ENCODE measurements at places on chromosomes 7 and 10. TPM values are rescaled to one million over a fixed set of nuclear protein-coding genes. Genes with fewer than 3 reads are reported as not detected.
A peak's percentile ranks its signal among the peaks of the same experiment; 100 is the strongest.

TACC2 gene
- polyA plus RNA-seq = not detected

CUBN gene
- polyA plus RNA-seq = 0.46 TPM

DNA sequence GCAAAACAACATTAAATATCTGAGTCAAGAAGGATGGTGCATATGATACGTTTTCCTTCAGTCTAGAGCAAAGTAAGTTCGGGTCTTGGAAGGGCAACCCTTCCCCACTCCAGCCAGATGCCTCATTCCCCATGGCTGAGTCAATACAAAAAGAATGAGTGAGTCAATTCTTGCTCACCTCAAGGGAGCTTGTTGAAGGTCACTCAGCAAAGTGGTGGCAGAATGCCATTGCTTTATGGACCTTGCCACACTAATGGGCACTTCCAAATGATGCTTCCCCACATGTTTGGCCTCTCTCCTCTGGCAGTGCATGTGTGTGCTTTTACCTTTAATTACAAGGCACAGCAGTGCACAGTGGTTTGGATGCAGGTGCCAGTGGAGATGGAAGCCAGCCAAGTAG, 296.5 kb downstream of the SORCS3 start:
- H3K4me1 ChIP-seq = peaks cover 38% of the 10 kb centered on the region
- no peaks in the 10 kb centered on the region for H3K36me3 ChIP-seq
- H3K27ac ChIP-seq = no peak overlapping the region
- no peaks in the 10 kb centered on the region for H3K27me3 ChIP-seq
- no peak for DNase-seq

- H3K27me3 ChIP-seq = no peaks in the 10 kb centered on the region
- no peaks in the 10 kb centered on the region for H3K36me3 ChIP-seq
- no peak for DNase-seq
- no peaks in the 10 kb centered on the region for H3K4me1 ChIP-seq
Observed at GRCh38 chr10:91621483-91622113, 11.3 kb downstream of the PPP1R3C start.

DNA sequence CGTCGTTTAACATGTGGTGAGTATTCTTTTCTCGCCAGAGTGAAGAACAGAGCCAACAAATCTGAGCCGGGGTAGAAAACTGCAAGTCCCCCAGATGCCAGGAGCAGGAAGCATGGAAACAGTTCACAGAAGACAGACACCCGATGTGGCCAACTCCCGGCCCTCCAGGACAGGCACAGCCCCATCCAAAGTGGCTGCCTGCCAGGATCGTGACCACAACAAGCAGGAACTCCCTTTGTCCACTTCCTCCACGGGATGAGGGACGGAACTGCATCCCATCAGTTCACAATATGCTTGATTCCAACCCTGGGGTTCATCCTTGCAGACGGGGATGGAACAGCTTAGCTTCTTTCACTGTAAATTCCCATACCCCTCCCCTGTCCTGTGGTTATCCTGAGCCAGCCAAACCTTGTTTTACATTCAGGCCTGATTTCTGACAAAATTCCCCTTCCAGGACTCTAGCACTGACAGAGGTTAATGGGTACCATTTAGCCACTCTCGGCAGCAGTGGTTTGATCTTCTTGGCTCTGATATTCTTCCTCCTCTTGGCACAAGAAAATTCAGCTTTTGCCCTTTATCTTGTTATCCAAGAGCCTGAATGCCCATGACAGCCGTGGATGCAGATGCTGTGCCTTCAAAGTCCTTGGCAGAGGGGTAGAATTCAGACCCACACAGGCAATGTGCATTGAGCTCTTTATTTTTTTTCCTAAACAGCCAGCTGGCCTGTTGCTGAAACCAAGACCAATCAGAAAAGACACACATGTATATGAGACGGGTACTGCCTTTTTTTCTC, 105.5 kb upstream of the FAM204A start:
- no peak for DNase-seq
- no peak overlapping the region for H3K4me3 ChIP-seq
- no peaks in the 10 kb centered on the region for H3K4me1 ChIP-seq
- no peaks in the 10 kb centered on the region for H3K36me3 ChIP-seq

- H3K4me3 ChIP-seq = no peak overlapping the region
- no peaks in the 10 kb centered on the region for H3K27me3 ChIP-seq
- H3K36me3 ChIP-seq = no peaks in the 10 kb centered on the region
- DNase-seq = no peak
Observed at GRCh38 chr7:140562926-140563481, 77.6 kb downstream of the DENND2A start.

GRCh38 chr10:131452926-131453720, 141.6 kb upstream of the TCERG1L start:
- no peaks in the 10 kb centered on the region for H3K36me3 ChIP-seq
- no peak overlapping the region for H3K27ac ChIP-seq
- H3K27me3 ChIP-seq = no peaks in the 10 kb centered on the region
- no peak for DNase-seq
- H3K4me3 ChIP-seq = no peak overlapping the region

SPDYE2B gene
- not detected for polyA plus RNA-seq

SH2B2 gene
- polyA plus RNA-seq = 0.58 TPM

DNA sequence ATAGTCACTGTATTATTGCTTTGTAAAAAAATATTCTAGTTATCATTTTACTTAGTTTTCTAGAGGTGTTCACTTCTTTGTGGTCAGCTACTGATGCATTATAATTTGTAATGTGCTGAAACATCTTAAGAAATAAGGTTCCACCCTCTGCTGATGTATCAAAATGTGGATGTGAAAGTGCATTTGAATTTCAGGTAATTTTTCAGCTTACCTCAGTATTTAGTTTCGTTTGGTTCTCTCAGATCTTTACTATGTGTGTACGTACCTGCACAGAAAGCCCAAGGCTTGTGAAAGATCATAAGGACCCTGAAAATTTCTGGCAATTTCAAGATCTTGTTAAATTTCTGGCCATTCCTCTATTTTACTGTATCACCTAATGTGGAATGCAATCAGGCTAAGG, 542.3 kb upstream of the TPK1 start:
- no peak for DNase-seq
- H3K4me1 ChIP-seq = no peaks in the 10 kb centered on the region
- no peaks in the 10 kb centered on the region for H3K27me3 ChIP-seq
- H3K27ac ChIP-seq = no peak overlapping the region

FAM20C gene
- not detected for polyA plus RNA-seq

GRCh38 chr10:89915021-89915420, 213.6 kb downstream of the KIF20B start:
- no peaks in the 10 kb centered on the region for H3K27me3 ChIP-seq
- DNase-seq = no peak
- no peaks in the 10 kb centered on the region for H3K36me3 ChIP-seq
- H3K4me1 ChIP-seq = no peaks in the 10 kb centered on the region

DNA sequence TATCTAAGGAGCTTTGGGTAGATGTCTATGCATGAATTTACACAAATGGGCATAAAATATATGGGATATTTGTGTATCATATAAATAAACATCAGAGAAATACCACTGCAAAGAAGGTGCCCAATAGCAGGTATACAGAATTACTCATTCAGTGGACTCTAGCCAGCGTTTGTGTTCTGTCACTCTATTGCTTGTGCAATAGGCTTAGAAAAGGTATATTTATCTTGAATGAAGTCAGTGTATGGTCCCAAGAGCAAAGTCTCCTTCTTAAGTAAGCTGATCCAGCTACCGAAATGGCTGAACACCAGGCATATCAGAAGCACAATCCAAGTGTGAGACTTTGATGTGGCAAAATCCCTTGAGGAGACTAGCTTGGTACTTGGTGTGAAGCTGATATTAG, 1058.4 kb downstream of the SORCS1 start:
- H3K4me3 ChIP-seq = no peak overlapping the region
- no peak overlapping the region for H3K27ac ChIP-seq
- DNase-seq = no peak
- no peaks in the 10 kb centered on the region for H3K27me3 ChIP-seq

GPR37 gene
- not detected for polyA plus RNA-seq

- H3K27ac ChIP-seq = peak overlapping the region; percentile 21
- no peak for DNase-seq
- H3K36me3 ChIP-seq = no peaks in the 10 kb centered on the region
- no peaks in the 10 kb centered on the region for H3K27me3 ChIP-seq
- peak overlapping the region; percentile 7 for H3K4me3 ChIP-seq
Observed at GRCh38 chr10:91006752-91007346, 86.0 kb upstream of the ANKRD1 start.

H2BK1 gene
- polyA plus RNA-seq = not detected

DNA sequence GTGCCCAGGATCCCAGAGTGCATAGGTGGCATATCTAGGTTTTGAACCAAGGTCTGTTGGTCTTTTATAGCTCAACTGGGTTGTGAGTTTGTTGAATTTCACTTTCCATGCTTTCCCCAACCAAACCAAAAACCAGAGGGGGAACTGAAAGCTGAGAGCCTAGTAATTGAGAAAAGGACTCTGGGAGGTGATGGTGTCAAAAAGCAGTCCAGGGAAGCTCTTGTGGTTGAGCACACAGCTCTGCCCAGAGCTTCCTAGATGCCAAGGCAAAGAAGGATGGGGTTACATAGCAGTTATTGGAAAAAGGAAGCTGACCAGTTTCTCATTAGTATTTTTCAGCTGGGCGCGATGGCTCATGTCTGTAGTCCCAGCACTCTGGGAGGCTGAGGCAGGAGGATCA, 9.9 kb downstream of the POR start:
- H3K36me3 ChIP-seq = no peaks in the 10 kb centered on the region
- no peaks in the 10 kb centered on the region for H3K27me3 ChIP-seq
- no peak for DNase-seq

HOXA6 gene
- polyA plus RNA-seq = not detected

GRCh38 chr10:30732671-30733070, 103.1 kb upstream of the LYZL2 start:
- no peaks in the 10 kb centered on the region for H3K27me3 ChIP-seq
- H3K4me1 ChIP-seq = no peaks in the 10 kb centered on the region
- no peak overlapping the region for H3K4me3 ChIP-seq
- H3K36me3 ChIP-seq = no peaks in the 10 kb centered on the region
- no peak for DNase-seq

DNA sequence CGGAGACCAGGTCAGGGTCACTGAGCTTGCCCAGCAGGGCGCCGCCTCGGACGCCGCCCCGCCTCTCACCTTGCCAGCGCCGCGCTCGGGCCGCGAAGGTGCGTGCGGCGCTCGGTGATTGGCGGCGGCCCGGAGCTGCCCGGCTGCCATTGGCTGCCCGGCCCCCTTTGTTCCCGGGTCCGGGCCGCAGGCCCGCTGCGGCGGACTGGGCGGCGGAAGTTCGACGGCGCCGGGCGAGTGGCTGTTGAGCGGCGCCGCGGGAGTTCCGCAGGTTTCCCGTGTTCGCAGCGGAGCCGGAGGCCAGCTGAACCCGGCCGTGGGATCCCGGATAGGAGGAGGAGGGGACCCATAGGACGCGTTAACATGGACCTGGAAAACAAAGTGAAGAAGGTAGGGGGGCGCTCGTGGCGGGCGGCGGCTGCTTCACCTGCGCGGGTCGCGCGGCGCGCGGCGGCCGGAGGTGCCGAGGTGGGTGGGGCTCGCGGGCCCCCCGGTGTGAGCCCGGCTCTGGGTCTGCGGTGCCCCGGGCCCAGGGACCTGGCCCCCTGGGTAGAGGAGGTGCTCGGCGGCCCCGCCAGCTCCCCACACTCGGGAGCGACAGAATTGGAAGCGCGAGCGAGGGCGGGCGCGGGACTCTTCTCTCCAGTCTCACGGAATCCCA, at the start of gene TES:
TSS of gene TES (plus strand) at position 195 of the 661 bp plus-strand sequence. CDS start at position 364, 169 bp downstream.
- peaks cover 34% of the 10 kb centered on the region for H3K4me1 ChIP-seq
- DNase-seq = peak; percentile 45
- peak within 1 kb of the TSS; percentile 92 for H3K4me3 ChIP-seq
- H3K27ac ChIP-seq = peak within 1 kb of the TSS; percentile 93
- H3K27me3 ChIP-seq = no peaks in the 10 kb centered on the region
- H3K36me3 ChIP-seq = no peaks in the 10 kb centered on the region

Measured in naive thymus-derived CD4-positive, alpha-beta T cell (primary cell).